ENCODE measurements at places on chromosomes 2 and 18.

GRCh38 chr2:28187186-28187585 lies 205.5 kb upstream of the FOSL2 start:
- no peak for DNase-seq

GRCh38 chr2:219327719-219328118 lies 4.8 kb downstream of the RESP18 start:
- no peak for DNase-seq

DNA sequence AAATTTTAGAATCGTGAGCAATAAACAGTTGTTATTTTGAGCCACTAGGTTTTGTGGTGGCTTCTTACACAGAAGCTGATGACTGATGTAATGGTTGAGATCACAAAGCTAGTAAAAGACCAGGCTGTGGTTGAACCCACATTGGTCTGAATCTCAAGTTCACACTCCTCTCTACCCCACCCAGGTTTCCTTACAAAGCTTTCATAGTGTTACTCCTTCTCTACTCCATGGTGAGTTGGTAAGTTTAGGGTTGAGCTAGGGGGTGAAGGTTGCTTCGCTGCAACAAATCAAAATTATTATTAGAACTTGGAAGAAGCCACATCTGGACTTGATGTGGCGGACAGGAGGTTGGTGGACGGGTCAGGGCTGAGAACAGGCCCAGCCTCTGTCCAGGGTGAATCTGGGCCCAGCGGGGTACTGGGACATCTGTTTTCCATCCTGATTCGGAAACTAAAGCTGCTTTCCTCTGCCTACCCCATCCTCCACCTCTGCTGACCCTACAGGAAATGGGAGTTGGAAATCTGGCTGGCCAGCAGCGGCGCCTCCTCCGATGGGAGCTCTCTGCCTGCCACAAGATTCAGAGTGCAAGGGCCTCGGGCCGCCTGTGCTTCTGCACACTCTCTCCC lies 86.3 kb downstream of the ZFP36L2 start:
- no peak for DNase-seq

DNA sequence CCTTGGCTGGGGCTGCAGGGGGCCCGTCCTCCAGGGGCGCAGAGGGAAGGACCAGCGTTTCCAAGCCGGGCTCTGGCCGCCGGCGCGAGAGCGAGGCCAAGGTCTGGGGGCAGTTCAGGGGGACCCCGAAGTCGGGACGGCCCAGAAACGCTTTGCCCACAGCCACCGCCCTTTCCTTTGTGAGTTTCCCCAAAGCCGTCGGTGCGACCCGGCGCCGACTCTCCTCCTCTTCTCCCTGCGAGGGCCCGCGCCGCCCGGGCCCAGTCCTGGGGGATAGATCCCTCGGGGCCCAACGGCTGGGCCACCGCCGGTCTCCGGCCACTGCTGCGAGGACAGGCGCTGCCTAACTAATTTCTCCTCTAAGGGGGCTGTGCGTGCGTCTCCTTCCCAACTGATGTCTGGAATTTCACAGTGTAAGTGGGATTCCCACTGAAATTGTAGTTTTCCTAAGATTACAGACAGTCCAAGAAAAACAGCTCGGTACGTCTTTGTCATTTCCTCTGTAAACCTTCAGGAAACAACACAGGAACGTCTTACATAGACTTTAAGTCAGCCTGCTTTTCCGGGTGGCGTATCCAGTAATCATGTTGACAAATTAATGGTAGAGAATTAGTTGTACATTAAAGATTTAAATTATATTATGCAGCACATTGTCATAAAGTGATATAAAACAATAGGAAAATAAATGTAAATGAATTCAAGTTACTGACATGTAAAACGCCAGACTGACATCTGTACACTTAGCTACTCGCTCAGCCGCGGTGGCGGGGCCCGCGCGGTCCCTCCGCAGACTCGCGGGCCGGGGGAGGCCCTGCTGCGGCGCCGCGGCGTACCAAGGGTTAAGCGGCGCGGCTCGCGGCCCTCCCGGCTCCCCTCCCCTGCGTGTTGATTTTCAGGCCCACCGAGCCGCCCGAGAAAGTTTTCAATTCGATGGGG lies 139.4 kb upstream of the SIX3 start:
- DNase-seq = no peak

GRCh38 chr2:6580982-6581381 lies 284.7 kb downstream of the CMPK2 start:
- DNase-seq = no peak

DNA sequence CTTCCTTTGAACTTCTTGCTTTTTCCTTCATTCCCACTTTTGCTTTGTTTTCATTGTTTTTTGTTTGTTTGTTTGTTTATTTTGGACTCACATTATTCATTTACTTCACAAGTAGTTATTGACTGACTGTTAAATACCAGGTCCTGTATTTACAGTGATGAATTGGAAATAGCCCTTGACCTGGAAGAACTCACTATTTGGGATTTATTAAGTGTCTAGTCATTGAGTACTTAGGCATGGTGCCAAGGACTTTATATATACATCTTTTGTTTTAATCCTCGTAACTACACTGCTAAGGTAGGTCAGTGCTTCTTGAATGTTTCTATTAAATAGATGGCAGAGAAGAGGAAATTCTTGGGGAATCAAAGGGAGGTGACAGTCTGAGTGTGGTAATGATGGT lies 11.1 kb downstream of the SPOPL start:
- DNase-seq = no peak

GRCh38 chr2:238098901-238099713 lies 1.0 kb upstream of the ESPNL start:
- no peak for DNase-seq

GRCh38 chr18:23231340-23232021 lies 96.2 kb downstream of the CABLES1 start:
- DNase-seq = no peak

GRCh38 chr2:201152999-201153815 lies 29.7 kb upstream of the CASP10 start:
- DNase-seq = no peak

DNA sequence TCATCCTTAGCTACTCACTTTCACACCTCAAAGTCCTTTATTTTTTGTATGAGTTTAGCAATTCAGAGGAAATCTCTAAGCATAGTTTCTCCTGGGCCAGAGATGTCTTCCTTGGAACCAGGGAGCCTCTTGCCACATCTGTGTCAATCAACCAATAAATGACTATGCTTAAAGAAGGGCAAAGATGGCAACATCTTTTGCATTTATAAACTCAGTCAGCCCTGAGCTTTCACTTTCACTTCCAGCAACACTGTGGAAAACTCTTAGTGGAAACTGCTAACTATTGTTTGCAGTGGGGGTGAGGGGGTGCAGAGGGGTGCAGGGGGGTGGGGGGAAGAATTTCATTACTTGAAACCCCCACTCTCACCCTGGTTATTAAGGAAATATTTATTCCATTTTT lies 3.4 kb downstream of the ACVR1C start:
- DNase-seq = no peak

DNA sequence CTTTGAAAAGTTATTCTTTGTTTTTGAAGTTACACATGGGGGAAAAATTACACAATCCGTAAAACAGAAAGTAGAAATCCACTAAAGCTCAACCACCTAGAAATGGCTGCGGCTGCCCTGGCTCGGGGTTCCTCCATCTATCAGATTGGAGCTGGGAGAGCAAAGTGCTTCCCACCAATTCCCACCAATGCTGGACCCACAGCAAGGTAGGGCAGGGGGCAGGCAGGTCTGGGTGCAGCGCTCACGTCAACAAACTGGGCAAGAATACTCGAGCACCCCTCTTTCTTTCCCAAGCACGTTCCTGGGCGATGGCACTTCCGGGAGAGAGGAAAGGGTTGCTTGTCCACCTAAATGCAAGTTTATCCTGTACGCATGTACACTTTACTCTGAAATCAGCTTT lies 217.6 kb downstream of the NDUFA10 start:
- DNase-seq = no peak
